Nucleus accumbens (tissue), 56 donors: ENCODE measurements at places on chromosomes 6 and 20.

- no peak for DNase-seq
Measured at GRCh38 chr6:103784117-103784516, 1075.6 kb downstream of the HACE1 start.

GRCh38 chr6:36847152-36847551 lies 7.9 kb upstream of the CPNE5 start:
- DNase-seq: no peak

GRCh38 chr6:131688286-131688685 lies 12.9 kb downstream of the OR2A4 start:
- no peak for DNase-seq

DNA sequence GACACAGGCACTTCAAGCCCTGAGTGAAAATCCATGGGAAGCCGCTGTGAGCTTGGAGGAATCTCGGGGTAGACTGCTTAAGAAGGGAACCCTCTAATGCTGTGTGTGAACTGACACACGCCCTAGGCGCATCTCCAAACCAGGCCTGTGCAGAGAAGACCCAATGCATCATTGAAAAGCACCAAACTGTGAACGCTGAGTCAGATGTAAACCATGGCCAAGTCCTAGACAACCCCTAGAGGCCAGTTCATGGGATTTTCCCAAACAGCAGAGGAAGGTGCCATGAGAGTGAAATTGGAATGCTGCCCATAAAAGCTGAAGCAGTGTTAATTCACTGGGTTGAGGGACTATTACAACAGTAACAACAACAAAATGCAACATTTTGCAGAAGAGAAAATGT lies 296.5 kb downstream of the SMOC2 start:
- DNase-seq: no peak

DNA sequence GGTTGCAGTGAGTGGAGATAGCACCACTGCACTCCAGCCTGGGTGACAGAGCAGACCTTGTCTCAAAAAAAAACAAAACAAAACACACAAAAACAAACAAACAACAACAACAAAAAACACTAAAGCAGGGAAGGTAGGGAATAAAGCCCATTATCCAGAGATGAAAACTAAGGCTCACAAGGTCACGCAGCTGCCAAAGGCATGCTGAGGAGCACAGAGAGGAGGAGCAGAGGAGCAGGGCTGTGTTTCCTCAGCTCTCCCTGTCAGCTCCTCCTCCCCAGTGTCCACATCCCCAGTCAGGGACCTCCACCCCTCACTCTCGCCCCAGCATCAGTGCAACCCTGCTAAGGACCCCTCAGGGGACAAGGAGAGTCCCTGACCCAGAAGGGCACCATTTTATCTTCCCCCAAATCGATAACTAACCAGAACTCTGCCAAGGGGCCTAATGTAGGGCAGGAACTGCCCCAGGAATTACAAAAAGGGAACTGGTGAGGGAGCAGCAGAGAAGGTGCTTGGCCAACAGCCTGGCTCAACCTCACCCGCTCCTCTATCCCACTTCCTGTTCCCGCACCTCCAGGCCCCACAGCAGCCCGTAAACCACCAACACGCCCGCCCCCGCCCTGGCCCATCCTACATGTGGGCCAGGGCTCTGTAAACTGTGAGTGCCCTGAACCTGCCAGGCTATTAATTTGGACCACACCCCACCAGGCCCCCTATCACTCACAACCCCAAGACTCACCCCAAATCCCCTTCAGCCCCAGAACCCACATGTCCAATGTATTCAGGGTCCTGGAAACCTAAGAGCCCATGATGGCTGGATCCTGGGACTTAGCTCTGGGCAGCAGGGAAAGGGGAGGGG lies 9.0 kb downstream of the TEAD3 start:
- no peak for DNase-seq

DNA sequence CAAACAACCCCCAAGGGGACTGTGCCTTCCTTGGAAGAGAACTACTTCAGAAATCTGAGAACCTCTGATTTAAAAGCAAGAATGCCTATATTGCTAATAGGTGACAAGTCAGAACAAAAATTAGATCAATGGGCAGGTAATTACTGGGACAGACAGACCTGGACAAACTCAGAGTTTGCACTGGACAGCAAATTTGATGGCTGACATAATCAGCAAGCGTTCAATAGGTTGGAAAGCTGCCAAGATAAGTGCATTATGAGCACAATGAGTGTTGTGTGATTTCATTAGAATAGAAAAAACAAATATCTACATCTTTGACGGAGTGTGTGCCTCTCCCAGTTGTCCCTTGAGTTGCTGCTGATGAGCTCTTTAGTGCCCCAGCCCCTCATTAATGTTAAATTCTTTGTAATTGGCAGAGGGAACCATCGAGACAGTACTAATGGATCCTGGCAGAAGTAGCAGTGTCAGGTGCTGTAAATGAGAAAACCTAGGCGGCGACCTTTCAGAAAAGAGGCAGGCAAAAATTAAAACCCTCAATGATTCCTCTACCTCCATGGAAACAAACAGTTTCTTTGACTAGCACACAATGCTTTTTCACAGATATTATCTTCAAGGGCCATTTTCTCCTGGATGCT lies 116.5 kb upstream of the COL21A1 start:
- no peak for DNase-seq

DNA sequence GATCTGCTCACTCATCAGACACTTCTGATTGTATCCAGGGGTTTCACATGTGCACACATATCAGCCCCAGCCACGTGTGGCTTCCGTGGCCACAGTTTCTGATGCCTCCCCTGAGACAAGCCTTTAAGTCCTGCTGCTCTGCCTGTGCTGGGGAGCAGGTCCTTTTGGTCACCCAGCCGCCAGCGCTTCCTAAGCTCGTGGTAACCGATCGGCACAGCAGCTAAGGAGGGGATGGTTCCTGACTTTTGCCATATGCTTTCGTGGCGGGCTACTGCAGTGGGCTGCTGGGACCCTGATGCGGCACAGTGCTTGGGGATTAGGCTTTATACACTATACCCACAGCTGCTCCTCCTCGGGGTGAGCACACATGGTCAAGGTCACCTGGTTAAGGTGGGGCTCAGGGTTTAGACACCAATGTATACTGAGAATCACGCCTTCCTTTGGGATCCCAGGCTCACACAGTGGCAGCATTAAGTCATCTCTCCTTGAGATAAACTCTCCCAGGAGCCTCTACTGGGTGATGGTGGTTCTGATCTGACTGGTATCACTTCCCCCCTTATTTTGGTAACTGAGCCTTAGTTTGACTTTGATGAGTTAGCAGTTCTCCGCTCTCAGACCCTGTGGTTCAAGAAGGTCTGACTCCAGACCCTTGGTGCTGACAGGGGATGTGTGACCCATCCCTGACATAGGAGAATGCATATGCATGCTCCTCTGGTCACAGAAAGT lies 85.9 kb upstream of the KCNG1 start:
- DNase-seq: no peak

- no peak for DNase-seq
Measured at GRCh38 chr6:125111219-125111983, 42.2 kb upstream of the TPD52L1 start.

- DNase-seq: no peak
Measured at GRCh38 chr6:82270881-82271635, 23.5 kb upstream of the IBTK start.

DNA sequence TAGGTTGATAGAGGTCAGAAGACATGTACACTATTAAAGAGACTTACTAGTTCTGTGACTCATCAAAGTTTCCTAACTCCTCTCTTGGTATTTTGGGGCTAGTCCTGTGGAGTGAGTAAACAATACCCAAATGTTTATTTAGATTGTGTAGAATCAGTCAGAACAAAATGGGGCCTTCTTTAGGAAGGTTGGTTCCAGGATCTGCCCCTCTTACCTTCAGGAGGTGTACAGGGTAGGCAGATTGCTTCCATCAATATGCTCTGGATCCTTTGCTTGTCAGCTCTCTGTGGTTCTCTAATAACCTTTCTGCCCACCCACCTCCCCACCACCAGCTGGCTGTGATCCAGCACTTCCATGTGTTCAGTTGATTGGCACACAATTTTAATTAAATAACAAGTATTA lies 107.0 kb downstream of the POPDC3 start:
- DNase-seq: no peak

GRCh38 chr6:63527658-63528514 lies 44.4 kb upstream of the LOC128125822 start:
- no peak for DNase-seq

- DNase-seq: no peak
Measured at GRCh38 chr20:20085812-20086211, 33.5 kb downstream of the CFAP61 start.

- DNase-seq: no peak
Measured at GRCh38 chr6:20716865-20717264, 182.6 kb downstream of the CDKAL1 start.

DNA sequence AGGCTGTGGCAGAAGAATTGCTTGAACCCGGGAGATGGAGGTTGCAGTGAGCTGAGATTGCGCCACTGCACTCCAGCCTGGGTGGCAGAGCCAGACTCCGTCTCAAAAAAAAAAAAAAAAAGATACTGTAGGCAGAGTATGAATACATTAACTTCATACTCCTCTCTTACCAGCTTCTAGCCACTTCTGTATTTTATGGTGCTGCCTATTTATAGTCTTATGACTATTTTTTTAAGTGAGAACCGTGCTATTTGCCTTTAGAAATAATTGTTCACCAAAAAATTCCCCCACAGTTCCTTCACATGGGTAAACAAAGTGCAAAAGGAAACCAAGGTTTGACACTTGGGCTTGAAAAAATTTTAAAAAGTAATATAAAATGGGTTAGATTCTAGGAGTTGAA lies 1.5 kb upstream of the SNRNP48 start:
- DNase-seq: no peak

GRCh38 chr6:134603561-134603960 lies 285.6 kb upstream of the SGK1 start:
- no peak for DNase-seq

DNA sequence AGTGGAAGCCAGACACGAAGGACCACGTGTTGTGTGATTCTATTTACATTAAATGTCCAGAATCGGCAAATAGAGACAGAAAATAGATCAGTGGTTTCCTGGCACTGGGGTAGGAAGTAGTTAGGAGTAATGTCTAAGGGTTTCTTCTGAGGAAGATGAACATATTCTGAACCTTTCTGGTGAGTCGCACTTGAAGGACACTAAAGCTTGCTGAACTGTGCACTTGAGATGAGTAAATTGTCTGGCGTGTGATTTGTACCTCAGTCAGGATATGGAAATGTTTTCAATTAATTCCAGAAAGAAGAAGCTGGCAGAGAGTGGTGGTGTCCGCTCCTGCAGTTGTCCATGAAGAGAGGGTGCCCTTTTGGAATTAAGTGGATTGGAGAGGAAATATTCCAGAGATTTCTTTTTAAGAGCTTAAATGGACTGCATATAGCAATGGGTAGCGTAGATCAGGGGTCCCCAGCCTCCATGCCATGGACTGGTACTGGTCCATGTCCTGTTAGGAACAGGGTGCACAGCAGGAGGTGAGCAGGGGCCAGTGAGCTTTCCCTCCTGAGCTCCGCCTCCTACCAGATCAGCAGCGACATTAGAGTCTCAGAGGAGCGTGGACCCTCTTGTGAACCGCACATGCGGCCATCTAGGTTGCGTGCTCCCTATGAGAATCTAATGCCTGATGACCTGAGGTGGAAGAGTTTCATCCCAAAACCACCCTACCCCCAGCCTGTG lies 12.4 kb upstream of the KIF25 start:
- no peak for DNase-seq

GRCh38 chr6:35719830-35720733 lies 16.8 kb upstream of the ARMC12 start:
- no peak for DNase-seq

DNA sequence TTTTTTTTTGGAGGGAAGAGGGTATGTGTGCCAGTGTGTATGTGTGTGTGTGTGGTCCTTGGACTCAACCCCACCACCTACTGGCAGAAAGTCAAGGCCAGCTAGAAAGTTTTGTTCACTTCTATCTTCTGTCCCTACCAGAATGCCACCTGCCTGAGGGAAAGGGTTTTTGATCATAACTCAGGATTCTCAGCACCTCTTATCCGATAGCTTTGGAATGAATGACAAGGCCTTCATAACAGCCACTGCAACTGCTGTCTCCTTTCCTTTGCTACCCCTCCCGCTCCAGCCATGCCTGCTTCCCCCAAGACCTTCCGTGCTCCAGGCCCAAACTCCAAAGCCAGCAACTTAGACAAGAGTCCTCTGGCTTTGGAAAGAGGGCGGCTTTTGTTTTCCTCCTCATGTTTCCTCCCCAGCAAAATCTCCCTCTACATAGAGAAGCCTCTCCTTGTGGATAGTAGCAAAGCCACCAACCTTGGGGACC lies 18.7 kb downstream of the BTN3A1 start:
- DNase-seq: no peak

DNA sequence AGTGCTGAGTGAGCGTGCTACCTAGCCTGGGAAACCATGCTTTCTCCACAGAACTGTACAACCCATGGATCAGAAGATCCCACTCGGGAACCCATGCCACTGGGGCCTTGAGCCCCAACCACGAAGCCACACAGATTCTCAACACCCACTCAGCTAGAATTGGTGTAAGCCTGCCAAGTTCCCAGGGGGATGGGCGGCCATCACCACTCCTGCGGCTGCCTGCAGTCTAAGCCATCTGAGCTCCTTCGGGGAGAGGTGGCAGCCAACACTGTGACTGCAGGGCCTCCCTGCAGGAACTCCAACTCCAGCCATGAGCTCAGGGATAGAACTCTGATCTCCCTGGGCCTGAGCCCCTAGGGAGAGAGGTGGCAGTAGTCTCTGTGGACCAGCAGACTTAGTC lies 33.6 kb upstream of the SENP6 start:
- no peak for DNase-seq

- DNase-seq: peak; percentile 18
Measured at GRCh38 chr6:166007349-166008263, 160.0 kb downstream of the TBXT start.

DNA sequence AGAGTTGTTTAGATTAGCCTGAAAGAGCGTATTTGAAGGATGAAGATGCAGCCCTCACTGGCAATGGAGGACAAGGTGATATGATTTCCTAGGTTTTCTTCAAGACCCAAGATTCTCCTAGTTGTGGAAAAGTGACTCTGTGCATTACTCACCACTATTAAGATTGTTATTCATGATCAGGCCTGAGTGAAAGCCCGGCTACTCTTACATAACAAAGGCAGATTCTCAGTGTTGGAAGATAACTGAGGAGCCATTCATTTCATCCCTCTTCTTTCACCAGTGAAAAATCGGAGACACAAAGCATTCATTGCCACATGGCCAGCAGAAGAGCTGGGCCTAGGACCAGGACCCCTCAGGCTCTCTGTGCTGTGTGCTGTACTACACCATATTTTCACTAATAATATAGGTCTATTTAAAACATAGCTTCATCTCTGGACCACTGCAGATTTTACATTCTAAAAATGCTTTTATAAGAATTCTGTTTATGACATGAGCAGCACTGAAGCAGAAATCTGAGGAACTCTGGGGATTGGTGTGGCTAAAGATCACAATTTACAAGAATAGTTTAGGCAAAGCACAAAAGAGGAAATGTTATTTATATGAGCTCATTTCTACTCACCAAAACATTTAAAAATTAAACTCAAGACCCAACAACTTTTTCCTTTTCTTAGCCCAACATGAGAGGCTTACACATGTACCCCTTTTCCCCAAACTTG lies 181.9 kb upstream of the CCN2 start:
- peak; percentile 41 for DNase-seq
